ENCODE measurements at places on chromosomes 7 and 10.

DNA sequence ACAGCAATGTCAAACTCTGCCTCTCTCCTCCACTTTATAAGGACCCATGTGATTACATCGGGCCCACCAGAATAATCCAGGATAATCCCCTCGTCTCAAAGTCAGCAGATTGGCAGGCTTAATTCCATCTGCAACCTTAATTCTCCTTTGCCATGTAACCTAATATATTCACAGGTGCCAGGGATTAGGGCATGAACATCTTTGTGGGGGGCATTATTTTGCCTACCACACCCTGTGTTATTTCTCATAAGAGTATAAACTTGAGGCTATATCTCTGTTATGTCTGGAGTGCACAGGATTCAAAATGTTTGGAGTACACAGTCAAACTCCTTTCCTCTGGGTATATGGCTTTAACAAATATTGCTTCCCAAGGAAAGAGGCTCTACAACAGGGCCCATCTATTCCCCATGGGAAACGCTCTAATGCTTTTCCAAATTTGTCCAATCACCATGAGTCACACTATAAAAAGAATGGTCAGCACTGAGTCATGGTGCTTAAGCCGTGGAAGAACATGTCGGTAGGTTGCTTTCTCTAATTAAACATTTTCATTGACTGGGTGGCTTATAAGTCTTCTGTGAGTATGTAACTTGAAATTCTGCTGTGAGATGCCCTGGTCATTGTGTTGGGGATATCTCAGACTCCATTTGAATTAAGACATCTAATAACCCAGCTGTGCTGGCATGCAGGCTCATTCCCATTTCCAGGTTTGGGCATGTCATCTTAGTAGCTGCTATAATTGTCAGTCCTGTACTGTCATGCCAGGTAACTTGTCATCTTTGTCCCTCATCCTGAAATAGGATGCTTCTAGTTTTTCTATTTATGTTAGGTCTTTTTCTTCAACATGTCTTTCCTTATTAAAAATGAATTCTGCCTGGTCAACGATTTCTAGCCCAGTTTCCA, 11.5 kb upstream of the AKR1B10 start:
- DNase-seq = no peak

- DNase-seq = no peak
These were observed 4.3 kb downstream of the PGAM2 start for GRCh38 chr7:44060948-44061644.

DNA sequence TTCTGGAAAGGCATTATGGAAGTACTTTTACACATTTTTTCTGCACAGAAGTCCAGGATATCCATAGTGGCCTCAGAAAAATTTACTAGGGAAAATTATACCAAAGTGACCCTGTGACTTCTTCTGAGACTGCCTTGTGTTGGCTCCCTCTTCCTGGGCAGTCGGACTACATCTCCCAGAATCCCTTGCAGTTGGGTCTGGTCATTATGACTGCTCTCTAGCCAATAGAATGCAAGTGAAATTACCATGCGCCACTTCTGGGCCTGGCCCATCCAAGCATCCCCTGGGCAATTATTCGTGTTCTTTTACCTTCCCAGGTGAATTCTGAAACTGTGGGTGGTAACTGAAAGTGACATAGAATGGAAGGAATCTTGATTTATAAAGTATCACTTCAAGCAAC, 430.9 kb downstream of the ACTR3B start:
- no peak for DNase-seq

- DNase-seq = no peak
These were observed 15.5 kb upstream of the CRCP start for GRCh38 chr7:66099232-66099550.

DNA sequence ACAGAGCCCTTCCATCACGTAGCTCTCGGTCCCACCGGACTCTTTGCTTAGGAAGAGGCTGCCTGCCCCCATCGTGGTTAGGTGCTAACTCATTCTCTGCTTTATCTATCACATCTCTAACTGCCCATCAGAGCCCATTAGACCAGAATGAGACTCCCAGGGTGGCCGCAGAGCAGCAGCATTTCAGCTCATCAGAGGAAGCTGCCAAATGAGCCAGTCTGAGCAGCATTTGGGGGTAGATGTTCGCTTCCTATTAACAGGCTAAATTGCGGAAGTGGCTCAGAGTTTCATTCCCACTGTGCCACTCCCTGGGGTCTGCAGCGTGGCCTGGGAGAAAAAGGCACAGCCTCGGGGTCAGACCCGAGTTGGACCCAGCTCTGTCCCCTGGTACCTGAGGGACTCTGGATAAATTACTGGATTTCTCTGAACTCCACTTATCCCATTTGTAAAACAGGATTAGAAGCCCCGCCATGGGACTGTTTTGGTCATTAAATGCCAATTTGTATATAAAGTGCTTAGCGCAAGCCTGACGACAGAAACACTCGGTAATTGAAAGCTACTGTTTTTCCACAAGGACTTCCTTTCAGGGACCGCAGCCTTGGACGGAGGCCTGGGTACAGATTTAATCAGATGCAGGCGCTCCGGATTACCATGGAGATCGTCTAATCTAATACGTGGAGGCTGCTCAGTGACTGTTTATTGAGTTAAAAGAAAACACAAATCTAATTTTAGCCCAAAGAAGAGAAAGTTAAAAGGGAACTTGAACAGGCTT, 73.8 kb upstream of the PRLHR start:
- no peak for DNase-seq

DNA sequence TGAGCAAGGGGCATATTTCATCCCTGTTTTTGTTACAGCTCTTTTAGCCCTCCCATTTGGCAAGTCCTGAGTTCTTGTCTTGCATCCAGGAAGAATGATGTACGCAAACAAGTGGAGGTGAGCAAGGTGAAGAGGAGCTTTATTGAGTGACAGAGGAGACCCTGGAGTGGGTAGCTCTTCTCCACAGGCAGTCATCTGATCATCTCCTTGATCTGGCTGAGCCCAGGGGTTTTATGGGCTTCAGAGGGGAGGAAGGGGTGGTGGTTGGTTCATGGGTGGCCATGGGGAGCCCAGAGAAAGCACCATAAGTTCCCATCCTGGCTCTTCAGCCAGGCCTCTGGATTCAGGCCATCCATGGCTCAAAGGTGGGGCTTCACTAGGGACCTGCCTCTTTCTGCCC, 21.9 kb downstream of the STEAP1 start:
- no peak for DNase-seq

- no peak for DNase-seq
These were observed 220.6 kb downstream of the FAM107B start for GRCh38 chr10:14554091-14554490.

DNA sequence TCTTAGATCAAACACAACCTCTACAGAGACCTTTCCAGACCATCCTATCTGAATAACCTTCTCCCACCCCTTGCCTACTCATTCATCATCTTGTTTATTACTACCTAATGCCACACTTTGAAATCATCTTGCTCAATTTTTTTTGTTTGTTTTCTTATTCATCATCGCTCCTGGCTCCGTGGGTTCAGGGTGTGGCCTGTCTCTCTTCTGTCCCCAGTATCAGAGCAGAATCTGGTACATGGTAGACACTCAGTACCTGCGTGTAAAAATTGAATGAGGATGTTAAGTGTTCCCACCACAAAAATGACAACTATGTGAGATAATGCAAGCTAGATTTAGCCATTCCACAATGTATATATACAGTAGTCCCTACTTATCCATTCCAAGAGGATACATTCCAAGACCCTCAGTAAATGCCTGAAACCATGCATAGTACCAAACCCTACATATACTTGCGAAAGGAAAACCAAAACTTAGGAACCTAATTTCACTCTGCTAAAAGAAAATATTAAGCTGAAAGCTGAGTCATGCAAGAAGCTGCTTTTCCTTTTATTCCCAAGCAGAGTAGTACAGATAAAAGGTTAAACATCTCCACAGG, 72.1 kb upstream of the SEC61G start:
- no peak for DNase-seq

DNA sequence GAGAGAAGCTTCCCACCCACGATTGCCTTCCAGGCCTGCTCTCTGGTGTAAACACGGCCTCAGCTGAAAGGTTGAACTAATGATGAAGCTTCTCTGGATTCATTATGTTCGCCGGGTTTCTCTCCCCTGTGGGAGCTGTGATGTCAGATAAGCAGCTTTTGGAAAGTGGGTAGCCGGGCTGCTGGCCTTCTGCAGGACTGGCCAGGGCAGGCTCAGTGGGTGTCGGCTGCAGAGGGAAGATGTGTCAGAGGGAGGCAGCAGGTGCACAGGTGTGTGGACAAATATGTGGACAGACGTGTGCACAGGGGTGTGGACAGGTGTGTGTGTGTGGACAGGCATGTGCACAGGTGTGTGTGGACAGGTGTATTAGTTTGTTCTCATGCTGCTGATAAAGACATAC, 28.5 kb upstream of the PSMG3 start:
- no peak for DNase-seq

DNA sequence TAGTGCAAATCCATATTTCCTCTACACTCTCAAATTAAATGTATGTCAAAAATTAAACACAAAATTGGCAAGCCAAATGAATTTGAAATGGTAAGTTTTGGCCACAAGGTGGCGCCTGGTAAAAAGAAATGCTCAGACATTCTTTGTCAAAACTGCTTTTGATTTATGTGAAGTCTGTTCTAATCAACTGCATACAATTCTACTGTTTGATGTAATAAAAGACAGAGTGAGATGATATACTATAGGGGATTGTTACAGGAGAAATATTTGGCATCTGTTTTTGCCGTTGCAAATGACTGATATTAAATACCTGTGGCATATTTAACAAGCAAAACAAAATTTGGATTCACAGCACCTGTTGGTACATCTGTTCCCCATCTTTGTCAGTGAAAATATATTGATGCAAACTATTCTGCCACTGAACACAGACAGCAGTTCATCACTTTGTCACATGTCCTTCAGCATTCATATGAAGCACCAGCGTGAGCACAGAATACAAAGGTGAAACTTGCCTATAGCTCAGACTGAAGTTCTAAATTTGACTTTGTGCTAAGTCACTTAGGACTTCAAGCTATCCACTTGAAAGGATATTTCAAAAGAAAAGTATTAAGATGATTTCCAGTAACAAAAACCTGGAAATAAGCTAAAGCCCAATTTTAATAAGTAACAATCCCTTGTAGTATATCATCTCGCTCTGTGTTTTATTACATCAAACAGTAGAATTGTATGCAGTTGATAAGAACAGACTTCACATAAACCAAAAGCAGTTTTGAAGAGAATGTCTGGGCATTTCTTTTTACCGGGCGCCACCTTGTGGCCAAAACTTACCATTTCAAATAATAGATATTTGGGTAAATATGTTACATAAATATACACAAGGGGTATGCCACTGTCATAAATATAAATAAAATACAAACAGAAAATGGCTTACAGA, 10.2 kb upstream of the CH25H start:
- peak; percentile 76 for DNase-seq

DNA sequence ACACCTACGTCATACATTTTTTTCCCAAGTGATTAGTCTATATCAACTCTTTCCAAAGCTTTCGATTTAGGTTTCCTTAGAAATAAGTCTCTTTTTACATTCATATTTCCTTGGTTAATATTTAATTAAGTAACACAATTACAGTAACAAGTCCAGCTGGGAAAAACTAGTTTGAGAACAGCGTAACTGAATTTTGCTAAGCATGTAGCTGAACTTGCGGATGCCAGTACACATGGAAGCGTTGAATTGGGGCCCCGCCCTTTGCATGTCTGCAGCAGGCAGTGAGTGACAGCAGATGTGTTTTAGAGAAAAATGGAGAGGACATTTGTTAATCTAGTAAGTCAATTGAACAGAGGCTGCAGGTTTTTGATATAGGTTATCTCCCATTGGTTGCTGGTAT, 72.5 kb downstream of the TAF3 start:
- no peak for DNase-seq

- peak; percentile 42 for DNase-seq
These were observed 36.6 kb upstream of the CCAR1 start for GRCh38 chr10:68684413-68684812.

DNA sequence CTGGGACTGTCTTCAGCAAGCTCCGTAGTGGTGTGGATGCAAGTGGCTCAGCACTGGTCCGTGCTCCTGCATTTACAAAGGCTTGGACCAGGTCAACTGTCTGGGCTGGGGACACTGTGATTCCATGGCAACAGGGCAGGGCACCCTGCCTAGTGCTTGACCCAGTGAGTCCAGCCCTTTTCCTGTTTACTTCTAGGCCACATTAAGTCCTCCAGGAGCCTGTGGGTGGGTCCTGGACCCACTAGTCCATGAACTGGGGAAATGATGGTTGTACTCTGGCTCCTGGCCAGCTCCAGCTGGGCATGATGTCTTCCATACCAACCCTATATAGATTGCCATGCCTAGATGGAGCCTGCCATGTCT, 152.0 kb downstream of the RPS24 start:
- no peak for DNase-seq
